ENCODE measurements at places on chromosomes 7 and 10.

- DNase-seq, result peak; percentile 67
Observed at GRCh38 chr10:71366690-71367089, 30.0 kb upstream of the CDH23 start.

DNA sequence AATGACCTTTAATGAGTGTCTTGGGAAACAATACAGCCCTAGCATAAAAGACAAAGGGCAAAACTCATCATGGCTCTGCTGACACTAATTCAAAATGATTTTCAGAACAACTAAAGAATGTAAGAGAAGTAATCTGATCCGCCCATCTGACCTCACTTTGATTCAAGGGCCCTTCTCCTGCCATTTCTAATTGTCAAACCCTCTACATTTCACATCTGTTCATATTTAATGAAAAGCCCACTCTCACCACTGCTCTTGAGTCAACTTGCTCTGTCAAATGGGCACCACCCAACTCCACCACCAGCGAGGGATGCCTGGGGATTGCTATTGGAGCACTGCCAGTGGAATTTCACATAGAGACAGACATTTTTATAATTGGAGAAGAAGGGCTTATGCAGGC, 639.2 kb downstream of the KCNMA1 start:
- no peak for DNase-seq

GRCh38 chr7:98314469-98314868, 33.0 kb downstream of the BRI3 start:
- DNase-seq, result no peak

GRCh38 chr7:90752051-90752450, 155.9 kb downstream of the CDK14 start:
- DNase-seq, result no peak

GRCh38 chr10:101303087-101303703, 50.8 kb upstream of the BTRC start:
- DNase-seq, result no peak

DNA sequence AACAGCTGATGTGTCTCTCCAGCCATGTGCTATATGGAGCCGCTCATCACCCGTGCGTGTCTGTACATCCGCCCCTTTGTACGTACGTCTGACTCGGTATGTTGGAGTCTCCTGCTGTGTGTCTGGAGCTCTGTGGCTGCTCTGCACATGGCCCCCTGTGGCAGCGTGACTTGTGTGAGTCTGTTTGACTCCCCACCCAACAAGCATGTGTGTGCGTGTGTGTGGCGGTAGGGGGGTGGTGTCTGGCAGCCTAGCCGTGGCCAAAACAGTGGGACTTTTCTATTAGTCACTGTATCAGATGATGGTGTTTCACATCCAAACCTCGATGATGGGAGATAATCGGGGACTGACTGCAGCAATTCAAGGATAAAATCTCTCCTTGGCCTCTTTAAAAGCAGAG, 94.1 kb downstream of the COL13A1 start:
- no peak for DNase-seq

DNA sequence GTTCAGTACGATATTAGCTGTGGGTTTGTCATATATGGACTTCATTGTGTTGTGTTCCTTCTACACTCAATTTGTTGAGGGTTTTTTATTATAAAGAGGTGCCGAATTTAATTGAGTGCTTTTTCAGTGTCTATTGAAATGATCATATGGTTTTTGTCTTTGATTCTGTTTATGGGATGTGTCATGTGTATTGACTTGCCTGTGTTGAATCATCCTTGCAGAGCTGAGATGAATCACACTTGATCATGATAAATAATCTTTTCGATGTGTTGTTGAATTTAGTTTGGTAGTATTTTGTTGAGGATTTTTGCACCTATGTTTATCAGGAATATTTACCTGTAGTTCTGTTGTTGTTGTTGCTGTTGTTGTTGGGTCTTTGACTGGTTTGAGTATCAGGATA, 39.8 kb downstream of the ATOH7 start:
- no peak for DNase-seq

DNA sequence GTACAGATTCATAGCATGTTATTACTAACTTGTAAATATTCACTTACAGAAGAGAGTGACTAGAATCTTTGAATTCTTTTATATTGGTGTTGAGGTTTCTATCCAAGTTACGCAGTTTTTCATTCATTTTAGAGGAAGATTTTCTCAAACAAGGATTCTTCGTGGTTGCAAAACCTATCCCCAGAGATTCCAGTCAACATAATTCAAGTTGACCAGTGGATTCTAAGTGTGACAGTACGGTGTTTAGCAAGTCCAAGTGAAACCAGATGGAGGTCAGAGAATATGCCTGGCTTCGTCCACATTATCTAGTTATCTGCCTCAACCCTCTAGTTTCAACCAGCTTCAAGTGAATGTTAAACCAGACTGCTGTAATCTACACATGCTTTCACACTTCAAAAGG, 131.9 kb downstream of the SDK1 start:
- no peak for DNase-seq

- DNase-seq, result no peak
Observed at GRCh38 chr10:28444031-28444430, 88.9 kb upstream of the WAC start.

DNA sequence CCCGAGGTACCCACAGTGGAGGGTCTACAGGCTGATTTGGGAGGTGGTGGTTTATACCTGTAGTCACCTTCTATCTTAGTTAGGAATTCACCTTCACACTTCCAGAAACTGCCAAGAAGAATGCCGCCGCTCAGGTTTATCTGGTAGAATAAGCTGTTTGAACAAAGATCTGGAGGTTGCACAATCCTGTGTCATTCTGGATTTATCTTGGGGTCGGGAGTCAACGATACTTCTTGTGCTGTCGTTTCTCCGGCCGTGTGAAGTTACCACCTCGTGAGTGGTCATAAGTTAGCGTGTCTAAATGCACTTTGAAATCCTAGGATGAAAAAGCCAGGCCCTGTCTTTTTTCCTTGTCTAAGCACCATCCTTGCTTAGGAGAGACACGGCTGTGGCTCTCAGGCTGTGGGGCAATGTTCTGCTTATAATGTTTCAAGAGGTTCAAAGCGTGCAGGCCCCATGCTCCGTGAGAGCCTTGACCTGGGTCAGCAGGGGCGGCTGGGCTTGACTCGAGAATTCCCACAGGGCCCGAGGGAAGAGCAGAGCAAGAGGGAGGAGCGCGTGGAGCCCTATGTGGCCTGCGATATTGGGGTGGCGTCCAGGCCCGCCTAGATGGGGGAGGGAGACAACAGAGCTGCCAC, 35.5 kb downstream of the GRIFIN start:
- DNase-seq, result no peak

GRCh38 chr10:113663908-113664307, at the start of gene NRAP:
Gene NRAP, minus strand, starts transcription at chr10:113664041. Its CDS starts 159 bp downstream, at chr10:113663882.
- DNase-seq, result no peak

DNA sequence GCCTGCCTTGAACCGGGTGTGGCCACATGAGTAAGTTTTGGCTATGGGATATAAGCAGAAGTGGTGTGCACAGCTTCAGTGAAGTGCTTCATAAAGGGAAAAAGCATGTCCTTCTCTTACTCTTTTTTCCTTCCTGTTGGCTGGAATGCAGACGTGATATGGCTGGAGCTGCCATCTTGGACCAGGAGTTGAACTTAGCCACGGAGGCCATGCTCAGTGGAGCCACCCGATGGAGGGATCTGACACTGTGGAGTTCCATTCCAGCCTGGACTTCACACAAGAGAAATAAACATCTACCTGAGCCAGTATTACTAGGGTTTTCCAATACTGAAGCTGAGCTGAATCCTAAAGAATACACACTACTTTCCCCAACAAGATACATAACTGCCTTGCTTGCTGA, 52.3 kb downstream of the CCDC3 start:
- DNase-seq, result no peak

DNA sequence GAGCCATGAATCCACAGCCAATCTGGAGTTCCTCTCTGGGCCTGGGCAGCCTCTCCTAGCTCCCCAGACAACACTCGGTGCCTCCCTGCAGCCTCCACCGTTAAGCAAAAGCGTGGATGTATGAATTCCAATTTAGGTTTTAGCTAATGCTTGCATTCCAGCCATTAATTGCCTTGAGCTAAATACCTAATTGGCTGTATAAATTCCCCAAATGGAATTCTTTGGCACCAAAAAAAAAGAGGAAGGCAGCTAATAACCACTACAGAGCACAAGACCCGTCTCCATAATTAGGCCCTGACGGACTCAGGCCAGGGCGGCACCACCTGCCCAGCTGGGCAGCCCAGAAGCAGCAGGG, 140.5 kb downstream of the PTPRN2 start:
- no peak for DNase-seq

- DNase-seq, result no peak
Observed at GRCh38 chr10:103789161-103789560, 66.2 kb downstream of the SH3PXD2A start.

- no peak for DNase-seq
Observed at GRCh38 chr7:99305473-99306260, 20.0 kb upstream of the ARPC1A start.

- peak; percentile 47 for DNase-seq
Observed at GRCh38 chr7:98771519-98771918, 98.3 kb downstream of the TMEM130 start.

- peak; percentile 70 for DNase-seq
Observed at GRCh38 chr7:72405418-72405817, 6.7 kb downstream of the CALN1 start.

DNA sequence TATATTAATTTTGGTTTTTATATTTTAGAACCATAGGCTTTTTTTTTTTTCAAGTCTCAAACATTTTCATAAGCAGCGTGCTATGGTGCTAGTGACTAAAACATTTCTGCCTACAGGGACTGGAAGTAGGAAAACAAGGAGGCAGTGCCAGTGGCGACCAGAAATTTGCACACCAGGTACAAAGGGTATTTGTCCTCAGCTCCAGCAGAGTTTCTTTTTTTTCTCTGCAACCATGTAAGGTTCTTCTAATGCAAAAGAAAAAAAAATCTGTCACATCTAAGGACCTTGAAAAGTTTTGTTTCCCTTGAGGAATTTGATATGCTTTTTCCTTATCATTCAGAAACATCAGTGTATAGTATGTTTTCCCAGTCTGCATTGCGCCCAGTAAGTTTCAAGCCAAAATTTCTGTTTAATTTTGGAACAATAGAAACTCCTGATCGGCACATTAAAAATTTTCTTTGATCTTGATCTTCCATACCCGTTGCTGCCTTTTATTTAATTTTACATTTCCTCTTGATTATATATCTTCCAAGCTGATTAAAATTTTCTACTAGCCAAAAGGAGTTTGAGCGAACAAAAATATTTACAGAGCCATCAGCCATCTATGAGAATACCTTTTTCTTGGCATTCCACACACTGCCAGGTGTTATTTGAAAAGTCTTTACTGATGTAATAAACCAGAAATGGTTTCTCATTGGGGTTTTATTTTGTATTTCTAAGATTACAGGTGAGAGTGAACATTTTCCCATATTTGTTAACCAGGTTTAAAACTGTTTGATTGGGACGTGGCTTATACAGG, 956 bp upstream of the KLHDC10 start:
- DNase-seq, result no peak

DNA sequence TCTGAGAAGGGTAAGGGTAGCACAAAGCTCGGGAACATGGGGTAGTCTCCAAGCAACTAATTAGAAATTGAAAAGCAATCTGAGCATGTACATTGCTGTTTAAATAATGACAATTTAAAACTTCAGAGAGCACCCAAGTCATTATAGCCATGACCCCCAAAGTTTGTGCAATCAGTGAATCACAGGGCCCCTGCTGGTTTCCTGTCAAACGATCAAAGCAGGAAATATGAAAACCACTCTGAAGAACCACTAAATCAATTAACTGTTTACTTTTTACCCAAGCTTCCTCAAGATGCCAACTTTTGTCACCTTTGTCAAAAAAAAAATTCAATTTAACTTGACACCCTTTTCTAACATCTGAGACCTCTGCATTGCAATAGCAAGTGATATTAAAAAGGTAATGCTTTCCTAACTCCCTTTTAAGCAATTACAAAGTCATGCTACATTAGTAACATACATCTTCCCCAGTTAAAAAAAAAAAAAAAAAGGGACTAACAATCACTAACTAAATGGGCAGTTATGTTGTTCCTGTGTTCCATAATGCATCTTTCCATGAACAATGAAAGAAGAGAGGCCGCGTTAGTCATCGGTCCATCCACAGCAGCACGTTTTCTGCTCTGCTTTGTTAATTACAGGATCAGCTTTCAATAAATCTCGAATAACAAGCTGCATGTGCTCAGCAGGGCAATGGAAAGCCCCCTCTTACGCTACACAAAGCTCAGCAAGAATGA, 80.6 kb downstream of the ETV1 start:
- DNase-seq, result no peak

DNA sequence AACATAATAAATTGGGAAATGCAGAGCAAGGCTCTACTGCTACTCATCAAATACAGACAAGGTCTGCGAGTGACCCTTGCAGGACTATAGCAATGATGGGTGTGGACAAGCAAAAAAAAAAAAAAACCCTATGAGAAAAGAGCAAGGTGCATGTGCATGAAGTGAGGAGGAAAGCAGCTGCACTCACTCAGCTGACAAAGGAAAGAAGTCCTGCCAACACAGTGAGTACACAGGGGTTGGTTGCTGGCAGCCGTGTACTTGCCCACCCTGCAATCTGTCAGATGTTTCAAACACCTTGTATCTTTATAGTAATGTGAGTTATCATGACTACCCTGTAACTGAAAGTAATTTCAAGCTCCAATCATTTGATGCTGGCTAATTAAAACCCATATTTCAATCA, 20.5 kb downstream of the CHCHD3 start:
- no peak for DNase-seq

DNA sequence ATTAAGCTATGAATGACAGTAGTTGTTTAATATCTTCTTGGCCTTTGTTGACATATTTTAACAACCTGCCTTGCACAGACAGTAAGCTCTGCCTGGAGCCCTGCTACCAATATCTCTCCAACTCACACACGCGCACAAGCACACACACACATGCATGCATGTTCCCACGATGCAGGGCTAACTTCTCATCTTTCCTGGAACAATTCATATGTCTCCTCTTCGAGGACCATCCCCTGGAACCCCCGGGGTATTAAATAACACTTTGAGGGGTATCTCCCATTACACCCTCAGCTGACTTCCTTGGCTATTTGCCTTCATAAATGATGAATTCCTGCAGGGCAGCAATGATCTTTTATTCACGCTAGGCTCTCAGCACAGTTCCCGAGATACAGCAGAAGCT, 258.0 kb downstream of the TRIL start:
- no peak for DNase-seq

DNA sequence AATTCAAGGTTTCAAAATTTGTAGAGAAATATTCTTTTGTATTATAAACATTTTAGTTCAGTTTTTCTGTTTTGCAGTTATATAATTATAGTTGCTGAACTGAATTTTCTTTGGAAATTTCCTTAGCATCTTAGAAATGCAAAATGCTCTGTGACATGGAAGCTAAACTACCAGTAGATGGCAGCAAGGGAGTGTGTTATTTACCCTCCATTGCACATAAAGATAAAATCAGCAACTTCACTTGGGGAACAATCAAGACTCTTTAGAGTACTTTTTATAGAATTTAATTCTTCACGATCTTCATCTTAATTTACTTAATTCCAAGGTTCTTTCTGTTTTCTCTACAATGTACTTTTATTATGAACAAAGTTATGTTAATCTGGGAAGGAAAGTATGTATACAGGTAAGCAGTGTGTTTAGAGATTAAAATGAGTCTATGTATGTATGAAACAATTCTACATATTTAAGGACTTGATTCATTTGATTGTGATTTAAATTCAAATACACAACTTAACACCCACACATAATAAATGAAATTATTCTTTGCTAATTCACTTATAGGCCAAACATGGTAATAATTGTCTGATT, 404.2 kb downstream of the THSD7A start:
- no peak for DNase-seq

- DNase-seq, result no peak
Observed at GRCh38 chr10:47331491-47331890, 9.2 kb downstream of the GDF2 start.

Data from posterior cingulate gyrus (tissue), 11 donors.